Bronchial epithelial cell (primary cell): ENCODE measurements at places on chromosomes 4 and X.

GRCh38 chrX:106672527-106672926, 54.0 kb upstream of the RNF128 start:
- peak; percentile 96 for DNase-seq

DNA sequence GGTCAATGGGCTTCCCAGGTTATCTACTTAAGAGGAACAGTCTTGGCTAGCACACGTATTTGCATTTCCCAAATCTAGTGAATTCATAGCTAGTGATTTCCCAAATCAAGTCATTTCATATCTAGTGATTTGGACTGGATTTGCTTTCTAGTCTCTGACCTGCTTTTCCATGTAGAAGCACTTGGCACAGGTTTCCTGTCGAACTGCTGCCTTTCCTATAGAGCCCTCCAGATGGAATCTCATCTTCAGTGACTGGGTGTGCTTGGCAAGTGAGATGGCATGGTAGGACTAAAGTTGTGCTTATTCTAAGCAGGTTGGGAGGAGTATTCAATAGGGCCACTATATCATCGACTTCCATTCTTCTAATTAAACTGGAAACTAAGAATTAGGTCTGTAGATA, 94.7 kb downstream of the CCNG2 start:
- no peak for DNase-seq

- peak; percentile 10 for DNase-seq
Measured at GRCh38 chrX:130523460-130524394, 121.9 kb downstream of the RBMX2 start.

DNA sequence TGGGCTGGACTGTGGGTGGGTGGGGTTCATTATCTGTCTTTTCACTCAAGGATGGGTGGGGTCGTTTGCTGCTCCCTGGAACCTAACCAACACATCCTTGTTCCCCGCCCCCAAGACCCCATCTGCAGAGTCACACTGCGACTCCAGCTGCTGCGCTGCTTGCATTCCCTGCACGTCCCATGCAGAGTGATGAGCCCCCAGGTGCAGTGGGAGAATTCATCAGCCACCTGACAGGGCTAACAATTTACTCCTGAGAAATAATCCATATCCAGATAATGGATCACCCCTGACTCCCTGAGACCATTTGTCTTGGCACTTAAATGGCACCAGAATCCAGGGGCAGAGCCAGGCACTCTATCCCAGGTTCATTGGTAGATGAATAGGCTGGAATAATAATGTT, 12.4 kb upstream of the ARHGAP36 start:
- no peak for DNase-seq

GRCh38 chr4:75025431-75025830, 92.5 kb downstream of the PARM1 start:
- no peak for DNase-seq

GRCh38 chr4:1898681-1899080, 27.5 kb downstream of the NSD2 start:
- DNase-seq: no peak
